Stimulated activated CD8-positive, alpha-beta memory T cell treated with anti-CD3 and anti-CD28 coated beads, Interleukin-7, amount 100 ng/mL, for 1 hour (primary cell): ENCODE measurements at places on chromosomes 2 and 18.
A peak's percentile ranks its signal among the peaks of the same experiment; 100 is the strongest.

DNA sequence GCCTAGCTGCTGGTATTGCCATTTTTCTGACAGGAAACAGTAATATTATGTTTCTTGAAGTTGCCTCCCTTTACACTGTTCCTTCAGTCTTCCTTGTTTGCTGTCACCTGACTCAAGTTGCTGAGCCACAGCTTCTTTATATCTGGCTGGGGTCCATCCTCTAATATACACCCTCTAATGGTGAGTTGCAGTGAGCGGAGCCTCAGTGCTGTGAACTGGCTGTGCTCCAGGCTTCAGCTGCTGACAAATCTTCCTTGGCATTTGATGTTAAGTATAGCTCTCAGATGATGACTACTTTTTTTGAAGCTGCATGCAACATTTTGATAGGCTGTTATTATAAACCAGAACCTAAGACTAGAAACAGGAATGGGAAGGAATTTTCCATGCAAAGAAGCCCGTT lies 366.7 kb downstream of the NUP35 start:
- no peak for DNase-seq

DNA sequence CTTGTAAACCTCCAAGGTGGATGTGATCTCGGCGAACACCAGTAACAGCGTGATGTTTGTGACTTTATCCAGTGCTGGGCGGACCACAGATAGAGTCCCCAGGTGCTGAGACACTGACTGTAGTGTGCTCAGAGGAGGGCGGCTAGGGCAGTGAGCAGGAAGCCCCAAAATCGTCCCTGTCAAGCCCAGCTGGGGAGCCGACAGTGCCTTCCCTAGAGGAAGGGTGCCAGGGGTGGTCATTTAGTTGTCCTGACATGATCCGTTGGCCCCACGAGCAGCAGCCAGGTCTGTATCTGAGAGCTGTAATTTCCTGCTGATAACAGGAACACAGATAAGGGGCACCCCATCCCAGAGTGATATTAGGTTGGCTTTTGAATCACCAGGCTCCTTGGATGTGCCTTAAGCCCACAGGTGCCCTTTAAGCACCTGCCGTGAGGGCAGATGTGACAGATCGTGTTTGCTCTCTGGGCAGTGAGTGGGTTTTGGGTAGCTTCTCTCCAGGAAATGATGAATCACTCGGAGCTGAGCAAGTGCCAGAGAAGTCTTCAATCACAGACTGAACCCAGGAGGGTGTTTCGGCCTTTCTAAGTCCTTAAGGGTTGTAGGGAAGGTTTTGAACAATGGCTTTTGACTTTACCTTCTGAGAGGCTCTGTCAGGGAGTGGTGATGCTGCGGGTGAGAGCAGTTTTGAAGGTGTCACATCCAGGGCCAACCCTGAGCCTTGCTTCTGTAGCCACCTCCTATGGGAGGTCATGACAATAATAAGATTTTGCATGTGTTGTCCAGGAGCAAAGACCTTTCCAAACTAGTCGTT lies 7.7 kb downstream of the LPIN1 start:
- peak; percentile 38 for DNase-seq

GRCh38 chr18:26383454-26384270 lies 157.4 kb downstream of the TAF4B start:
- no peak for DNase-seq

- no peak for DNase-seq
Observed at GRCh38 chr18:46899274-46899948, 17.9 kb downstream of the PIAS2 start.

DNA sequence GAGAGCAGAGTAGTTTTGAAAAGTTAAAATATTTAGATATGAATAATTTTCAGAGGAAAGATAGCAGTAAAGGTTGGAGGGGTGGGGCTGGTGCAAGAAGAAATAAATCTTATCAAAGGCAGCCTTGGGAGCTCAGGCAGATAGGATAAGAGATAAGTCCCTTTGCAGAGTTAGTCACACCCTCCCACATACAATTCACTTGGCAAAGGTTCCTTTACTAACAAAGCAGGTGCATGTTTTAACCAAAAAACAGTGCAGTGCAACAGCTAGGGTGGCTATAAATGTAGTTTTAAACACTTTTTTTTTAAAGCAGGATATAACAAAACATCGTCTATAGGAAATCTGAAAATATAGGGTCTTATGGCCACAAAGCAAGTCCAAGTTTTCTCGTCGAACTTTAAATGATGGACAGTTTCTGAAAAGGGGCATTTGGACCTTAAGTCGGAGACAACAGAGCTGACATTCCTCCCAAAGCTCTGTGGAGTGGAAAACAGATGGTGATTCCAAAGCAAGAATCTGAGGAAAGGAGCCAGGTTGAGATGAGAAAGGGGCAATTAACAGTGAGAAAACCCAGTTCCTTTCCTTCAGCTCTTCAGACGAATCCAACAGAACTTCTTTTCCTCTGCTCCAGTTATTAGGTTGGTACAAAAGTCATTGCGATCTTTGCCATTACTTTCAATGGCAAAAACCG lies 53.0 kb downstream of the EPHA4 start:
- no peak for DNase-seq

DNA sequence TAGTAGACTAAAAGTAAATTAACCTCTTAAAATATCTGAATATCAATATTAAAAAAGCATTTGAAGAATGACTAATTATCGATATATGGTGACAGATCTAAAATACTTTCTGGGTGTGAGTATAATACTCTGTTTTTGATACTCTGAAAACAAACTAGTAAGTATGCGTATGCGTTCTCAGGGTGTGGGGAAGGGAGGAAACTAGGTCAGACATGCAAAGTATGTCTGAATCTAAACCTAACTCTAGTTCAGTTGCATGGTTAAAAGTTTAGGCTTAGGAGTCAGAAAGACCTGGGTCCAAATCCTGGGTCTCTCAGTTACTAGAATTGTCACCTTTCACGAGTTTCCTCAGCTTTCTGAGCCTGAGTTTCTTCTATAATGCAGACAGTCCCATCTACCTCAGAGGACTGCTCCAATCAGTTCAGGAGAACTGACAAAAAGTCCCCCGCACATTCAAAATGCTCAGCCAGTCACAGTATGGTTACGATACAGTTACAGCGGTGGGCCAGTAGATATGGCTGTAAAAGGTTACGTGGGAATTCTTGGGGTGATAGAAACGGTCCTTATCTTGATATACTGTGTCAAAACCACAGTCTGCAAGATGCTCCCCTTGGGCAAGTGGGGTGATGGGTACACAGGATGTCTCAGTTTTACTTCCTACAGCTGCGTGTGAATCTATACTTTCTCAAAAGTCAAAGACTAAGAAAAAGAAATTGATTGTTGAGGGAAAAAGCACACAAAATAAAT lies 29.2 kb downstream of the UNC50 start:
- no peak for DNase-seq

GRCh38 chr2:65057391-65058052 lies 1.3 kb downstream of the CEP68 start:
- no peak for DNase-seq

GRCh38 chr18:73735836-73736235 lies 411.8 kb downstream of the FBXO15 start:
- no peak for DNase-seq

- DNase-seq = no peak
Observed at GRCh38 chr2:27264253-27264752, 1.5 kb upstream of the SLC30A3 start.

- DNase-seq = no peak
Observed at GRCh38 chr2:207257251-207258250, 91.8 kb upstream of the KLF7 start.

DNA sequence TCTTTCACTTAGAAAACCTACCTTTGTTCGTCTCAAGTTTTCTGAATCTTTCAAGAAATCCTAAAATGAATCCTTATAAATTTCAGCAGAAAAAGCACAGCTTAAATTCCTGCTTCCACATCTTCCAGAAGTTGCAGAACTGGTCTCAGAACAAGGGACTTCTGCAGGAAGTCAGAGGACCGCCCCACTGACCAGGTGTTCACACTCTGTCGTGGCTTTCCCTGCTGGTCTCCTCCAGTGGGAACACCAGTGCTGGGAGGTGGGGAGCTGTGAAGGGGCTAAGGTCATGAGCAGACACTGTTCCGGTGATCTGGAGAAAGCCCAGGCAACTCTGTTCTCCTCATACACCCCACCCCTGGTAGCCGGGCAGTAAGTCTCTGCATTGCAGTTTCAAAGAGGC lies 3.5 kb downstream of the FAM110C start:
- no peak for DNase-seq

- no peak for DNase-seq
Observed at GRCh38 chr18:76518123-76518859, 23.2 kb upstream of the ZNF516 start.

DNA sequence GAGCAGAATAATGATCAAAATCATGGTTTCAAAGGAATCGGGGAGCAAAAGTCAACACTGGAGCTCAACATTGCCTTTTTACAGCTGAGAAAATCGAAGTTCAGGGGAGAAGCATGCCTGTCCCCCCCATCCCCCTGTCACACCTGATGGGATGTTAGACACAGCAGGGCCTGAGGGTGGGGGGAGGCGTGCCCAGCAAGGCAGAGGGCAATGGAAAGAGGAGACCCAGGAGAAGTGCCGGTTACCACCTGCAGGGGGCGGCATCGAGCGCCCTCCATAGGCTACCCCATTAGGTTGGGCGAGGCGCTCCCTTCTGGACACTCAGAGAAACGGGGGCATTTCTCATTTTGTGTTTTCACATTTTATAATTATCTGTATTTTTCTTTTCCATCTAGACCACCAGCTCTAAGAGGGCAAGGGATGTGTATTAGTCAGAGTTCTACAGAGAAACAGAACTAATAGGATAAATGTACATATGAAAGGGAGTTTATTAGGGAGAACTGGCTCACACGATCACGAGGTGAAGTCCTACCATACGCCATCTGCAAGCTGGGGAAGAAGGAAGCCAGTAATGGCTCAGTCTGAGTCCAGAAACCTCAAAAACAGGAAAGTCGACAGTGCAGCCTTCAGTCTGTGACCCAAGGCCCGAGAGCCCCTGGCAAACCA lies 271.3 kb downstream of the LRATD1 start:
- DNase-seq = no peak

DNA sequence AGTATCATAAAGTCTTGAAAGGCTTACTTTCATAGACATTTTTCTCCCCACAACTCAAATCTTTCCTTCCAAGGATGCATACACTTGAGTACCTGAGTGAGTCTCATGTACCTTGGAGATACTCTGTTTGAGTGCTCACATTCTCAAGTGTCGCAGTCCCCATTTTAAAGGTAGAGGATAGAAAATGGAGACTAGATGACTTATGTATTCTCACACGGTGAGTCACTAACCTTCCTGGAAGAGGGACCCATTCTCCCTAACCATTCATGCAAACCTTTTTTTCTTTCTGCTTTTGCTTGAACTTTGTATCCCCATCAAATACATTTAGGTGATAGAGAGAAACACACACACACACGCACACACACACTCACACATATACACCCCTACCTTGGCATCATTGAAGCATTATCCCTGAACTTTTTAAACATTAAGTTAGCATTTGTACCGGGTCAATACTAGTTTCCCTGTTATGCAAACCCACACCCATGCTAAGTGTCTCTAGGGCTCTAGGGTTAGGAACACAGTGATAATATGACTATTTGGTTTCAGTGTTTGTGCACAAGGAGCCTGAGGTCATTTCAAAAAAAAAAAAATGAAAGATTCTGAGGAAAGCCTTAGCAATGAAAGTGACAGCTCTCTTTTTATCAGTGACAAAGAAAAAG lies 236.2 kb downstream of the IKZF2 start:
- DNase-seq = no peak

DNA sequence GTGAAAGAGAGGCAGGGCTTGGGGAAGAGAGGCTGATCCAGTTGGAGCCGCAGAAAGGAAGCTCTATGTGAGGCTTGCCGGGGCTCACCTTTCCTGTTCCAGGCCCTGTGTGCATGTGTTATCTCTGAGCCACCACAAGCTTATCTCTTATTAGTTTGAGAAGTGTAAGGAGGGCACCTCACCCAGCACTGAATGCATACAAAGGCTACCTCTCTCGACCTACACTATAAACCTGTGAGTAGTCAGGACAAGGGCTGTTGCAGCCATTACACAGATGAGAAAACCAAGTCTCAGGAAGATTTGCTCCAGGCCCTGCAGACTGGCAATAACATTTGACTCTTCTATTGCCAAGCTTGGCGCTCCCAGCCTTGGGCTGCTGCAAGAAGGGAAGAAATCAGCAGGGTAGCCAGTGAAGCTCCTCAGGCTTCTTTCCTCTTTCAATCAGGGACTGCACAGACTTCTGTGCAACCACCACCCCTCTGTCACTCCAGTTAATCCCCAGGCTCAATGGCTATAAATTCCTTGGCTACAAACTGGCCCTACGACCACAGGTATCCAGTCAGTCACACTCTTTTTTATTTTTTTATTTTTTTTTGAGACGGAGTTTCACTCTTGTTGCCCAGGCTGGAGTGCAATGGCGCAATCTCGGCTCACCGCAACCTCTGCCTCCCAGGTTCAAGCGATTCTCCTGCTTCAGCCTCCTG lies 73.8 kb downstream of the CLHC1 start:
- no peak for DNase-seq

- no peak for DNase-seq
Observed at GRCh38 chr2:161036926-161037325, 123.3 kb upstream of the TANK start.

DNA sequence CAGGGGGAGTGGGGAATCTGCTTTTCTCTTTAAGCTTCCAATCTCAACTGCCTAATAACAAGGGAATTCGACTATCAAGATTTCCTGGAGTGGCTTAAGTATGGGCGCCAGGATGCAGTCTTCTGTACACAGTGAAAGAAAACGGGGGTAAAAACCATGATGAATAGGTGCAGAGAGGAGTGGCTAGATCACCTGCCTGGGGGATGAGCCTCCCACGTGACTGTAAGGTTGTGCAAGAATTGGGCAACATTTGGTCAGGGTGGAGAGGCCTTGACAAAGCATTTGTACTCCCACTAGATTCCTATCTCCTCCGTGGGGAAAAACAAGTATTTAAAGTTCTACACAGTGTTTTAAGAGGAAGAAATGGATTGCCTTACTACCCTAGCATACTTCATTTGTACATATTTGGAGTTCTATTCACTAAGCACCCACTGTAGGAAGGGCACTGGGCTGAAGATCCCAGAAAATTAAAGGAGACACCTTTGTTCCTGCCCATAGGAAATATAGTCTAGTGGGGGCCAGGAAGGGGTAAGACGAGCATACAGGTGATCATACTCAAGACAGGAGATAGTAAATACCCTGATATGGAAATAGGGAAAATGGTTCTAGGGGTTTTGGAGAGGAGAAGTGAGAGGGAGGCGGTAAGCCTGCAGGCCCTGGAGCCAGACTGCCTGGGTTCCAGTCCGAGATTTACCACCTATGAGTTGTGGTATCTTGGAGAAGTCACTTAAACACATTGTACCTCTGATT lies 29.2 kb downstream of the EPAS1 start:
- no peak for DNase-seq
